ENCODE measurements at places on chromosomes 4 and X.

- DNase-seq = peak; percentile 83
These were observed at the start of gene OCRL for GRCh38 chrX:129540068-129540653. OCRL (plus strand) TSS chrX:129540259; CDS start chrX:129540440, 181 bp downstream.

DNA sequence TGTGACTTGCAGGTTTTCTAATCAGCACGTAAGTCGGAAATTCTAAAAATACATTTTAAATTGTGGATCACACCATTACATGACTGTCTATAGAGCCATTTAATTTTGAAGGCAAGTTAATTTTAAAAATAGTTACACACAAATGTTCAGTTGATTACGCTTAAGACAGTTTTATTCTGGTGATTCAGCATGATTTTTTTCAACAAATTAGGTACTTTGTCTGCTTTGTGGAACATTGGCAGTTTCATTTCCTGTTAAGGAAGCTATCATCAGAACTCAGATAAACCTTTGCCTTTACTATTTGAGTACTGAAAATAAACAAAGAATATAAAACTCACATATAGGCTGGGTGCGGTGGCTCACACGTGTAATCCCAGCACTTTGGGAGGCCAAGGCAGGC, 19.5 kb downstream of the SAT1 start:
- DNase-seq = no peak

DNA sequence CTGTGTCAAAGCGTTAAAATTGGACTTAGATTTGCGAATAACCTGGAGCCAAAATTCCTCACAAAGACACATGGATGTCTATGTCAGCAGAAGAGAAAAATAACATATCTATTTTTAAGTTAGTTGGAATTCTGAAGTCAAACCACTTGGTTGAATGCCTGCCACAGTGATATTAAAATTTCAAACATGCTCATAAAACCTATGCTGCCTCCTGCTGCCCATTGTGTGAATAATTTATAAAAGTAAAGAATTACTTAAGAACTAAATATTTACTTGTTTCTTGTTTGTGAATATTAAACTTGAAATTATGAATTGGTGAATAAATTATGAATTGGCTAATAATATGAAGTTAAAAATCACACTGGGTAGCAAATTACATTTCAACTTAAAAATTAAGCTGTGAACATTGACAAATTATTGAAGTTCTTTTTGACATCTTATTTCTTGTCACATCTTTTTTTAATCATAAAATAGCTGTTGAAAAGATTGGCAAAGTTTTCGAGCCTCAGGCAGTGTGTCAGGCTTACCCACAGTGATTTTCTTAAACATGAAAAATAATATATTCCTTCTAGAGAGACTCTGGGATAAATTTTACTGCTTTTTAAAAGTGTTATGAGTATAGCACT, 35.4 kb downstream of the FABP2 start:
- peak; percentile 20 for DNase-seq

GRCh38 chrX:43958529-43958928, 14.7 kb downstream of the NDP start:
- peak; percentile 65 for DNase-seq

DNA sequence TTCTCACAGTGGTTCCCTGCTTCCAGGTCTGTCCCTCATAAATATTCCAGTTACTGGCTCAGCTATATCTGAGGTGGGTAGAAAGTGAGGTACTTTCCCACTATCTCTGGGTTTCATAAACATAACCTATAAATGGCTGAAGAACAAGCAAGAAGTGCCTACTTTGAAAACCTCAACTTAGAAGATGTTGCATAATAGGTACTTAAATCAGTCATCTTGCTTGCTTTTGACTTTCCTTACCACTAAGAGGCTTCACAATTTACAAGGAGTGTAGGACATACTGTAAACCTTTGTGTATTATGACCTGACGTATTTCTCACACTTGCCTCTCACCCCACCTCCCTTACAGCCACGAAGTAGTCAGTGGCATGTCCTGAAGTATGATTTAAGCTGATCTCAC, 145.9 kb downstream of the PCDH19 start:
- no peak for DNase-seq
